ENCODE measurements at places on chromosomes 3 and 15. TPM values are rescaled to one million over a fixed set of nuclear protein-coding genes. Genes with fewer than 3 reads are reported as not detected.

DNA sequence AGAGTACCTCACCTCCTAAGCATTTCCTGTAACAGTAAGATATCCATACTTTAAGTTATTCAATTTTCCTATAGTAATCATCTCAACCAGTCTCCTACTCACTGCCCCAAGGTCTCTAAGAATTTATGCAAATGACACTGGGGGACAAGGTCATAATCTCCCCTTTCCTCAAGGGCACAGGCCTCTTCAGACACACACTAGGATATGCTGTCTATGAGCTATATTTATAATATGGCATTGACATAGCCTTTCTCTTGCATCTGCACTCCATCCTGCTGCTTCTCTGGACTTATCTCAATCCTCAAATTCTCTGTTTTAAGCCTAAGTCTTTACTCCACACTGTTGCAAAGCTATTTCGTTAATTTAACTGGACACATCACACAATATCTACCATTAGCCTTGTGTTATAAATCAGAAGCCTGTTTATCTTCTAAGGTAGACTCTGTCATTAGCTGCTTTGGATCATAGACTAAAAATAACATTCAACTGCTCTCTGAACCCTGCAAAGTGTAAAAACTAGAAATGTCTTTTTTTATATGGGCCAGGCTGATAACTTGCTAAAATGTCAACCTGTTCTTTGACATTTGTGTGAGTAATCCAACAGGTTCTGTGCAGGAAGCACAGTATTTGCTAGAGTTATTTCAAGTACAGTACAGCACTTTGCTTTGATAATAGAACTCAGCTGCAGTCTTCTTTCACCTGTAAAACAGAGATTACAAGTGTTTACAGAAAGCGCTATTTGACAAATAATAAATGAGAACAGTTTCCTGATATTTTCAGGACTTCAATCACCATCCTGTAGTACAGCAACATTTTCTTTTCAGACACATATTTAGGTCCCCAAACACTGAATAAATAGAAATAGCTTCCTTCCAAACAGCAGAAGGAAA is 17.8 kb upstream of the SEC62 start:
- no peak for DNase-seq
- no peak overlapping the region for H3K4me3 ChIP-seq
- no peaks in the 10 kb centered on the region for H3K4me1 ChIP-seq
- H3K27me3 ChIP-seq: peaks cover 4% of the 10 kb centered on the region
- no peaks in the 10 kb centered on the region for H3K36me3 ChIP-seq

DNA sequence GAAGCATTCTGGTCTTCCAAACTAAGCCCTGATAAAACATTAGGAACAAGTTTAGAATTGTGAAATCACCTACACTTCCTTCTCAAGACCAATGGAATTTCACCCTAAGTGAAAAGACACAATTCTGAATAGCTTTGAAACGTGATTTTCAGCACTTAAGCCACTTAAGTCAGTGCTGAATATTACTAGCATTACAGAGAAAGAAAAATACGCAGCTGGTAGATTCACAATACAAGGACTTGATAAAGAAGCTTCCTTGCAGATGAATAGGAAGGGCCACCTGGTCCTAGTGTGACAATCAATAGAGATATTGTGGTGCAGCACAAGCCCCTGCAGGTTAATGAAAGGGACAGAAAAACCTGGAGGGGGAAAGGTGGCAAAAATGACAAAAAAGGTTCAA is 353.1 kb upstream of the ALCAM start:
- H3K27me3 ChIP-seq: no peaks in the 10 kb centered on the region
- H3K4me1 ChIP-seq: no peaks in the 10 kb centered on the region
- DNase-seq: no peak
- H3K27ac ChIP-seq: no peak overlapping the region
- H3K4me3 ChIP-seq: no peak overlapping the region

Gene PAK6
- polyA plus RNA-seq: not detected

- no peak for DNase-seq
- H3K4me1 ChIP-seq: no peaks in the 10 kb centered on the region
- no peak overlapping the region for H3K27ac ChIP-seq
- H3K4me3 ChIP-seq: no peak overlapping the region
Measured at GRCh38 chr15:98983334-98983733, 24.3 kb downstream of the PGPEP1L start.

DNA sequence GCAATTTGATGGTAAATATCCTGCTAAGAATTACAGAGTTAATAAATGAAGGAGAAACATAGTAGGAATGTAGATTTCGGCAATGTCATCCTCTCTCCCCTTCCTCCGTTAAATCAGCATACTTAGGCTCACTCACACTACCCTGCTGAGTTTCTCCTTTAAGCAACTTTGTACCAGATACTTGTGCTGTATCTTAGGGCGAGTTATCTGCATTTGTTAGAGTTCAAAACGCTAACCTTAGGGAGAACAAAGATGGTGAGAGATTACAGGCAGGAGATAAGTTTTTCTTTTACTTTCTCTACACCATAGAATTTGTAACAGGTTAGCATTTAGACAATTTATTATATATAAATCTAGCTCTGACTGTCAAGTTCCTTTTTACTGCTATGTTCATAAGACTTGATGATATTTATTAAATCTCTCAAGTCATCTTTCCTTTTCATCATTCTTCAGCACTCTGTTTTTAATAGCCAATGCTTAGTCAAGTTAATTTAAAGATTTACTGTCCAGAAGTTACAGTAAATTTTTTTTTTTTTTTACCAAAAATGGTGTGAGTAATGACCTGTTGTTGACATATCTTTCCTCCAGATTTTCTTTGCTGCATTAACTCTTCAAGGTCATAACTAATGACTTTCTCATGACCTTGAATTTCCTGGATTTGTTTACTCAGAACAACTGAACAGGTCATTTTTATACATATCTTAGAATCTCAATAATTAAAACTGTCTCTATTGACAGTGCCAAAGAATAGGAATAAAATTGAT is 22.2 kb downstream of the SUCNR1 start:
- no peak overlapping the region for H3K4me3 ChIP-seq
- no peaks in the 10 kb centered on the region for H3K27me3 ChIP-seq
- H3K4me1 ChIP-seq: no peaks in the 10 kb centered on the region
- H3K36me3 ChIP-seq: no peaks in the 10 kb centered on the region
- DNase-seq: no peak
- no peak overlapping the region for H3K27ac ChIP-seq

DNA sequence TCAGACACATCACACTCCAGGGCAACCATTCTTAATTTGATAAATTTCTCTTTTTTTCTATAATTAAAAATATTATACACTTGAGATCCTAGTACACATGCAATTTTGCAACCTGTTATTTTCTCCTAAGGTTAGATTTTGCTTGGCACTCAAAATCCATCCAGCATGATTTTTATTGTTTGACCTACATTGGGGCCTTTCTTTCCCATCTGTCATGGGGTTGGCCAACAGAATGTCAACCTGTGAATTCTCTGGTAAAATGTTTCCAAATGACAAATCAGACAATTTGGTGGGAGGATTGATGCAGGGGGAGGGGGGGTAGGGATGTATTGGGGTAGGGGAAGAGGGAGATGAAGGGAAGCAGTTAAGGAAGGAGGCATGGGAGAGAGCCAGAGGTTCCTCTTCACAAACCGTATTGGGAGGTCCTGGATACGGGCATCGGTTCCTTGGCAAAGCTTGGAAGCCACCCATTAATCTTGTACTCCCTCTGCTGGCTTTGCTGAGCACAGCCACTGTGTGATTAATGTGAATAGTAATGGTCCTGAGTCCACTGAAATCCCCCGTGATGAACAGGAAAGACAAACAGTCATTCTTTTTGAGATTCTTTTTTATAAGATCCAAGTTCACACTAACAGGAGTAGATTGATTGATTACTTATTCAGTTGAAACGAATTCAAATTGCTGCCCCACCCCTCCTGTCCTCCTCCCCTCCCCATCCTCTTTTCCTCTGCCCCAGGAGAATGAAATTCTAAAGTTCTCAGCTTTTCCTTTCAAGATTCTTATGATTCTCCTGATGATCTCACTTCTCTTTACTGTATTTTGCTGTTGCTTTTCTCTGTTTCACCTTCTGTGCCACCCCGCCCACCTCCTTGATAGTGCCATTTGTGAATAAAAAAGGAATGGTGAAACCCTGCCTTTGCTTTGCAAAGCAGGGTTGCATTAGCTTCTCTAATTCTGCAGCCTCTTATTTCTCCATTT is 82.2 kb upstream of the SLC25A26 start:
- no peaks in the 10 kb centered on the region for H3K36me3 ChIP-seq
- peaks cover 6% of the 10 kb centered on the region for H3K27me3 ChIP-seq
- H3K4me1 ChIP-seq: no peaks in the 10 kb centered on the region
- DNase-seq: peak; percentile 17
- H3K4me3 ChIP-seq: no peak overlapping the region
- no peak overlapping the region for H3K27ac ChIP-seq

- no peaks in the 10 kb centered on the region for H3K36me3 ChIP-seq
- peak overlapping the region; percentile 70 for H3K27ac ChIP-seq
- no peak for DNase-seq
Measured at GRCh38 chr3:156664831-156665178, 9.6 kb upstream of the TIPARP start.

GRCh38 chr3:114856835-114857234 is 290.3 kb downstream of the ZBTB20 start:
- no peak for DNase-seq
- H3K27ac ChIP-seq: no peak overlapping the region
- no peaks in the 10 kb centered on the region for H3K36me3 ChIP-seq

Gene MYL3
- not detected for polyA plus RNA-seq

Gene POLQ
- 0.36 TPM for polyA plus RNA-seq

GRCh38 chr3:14472471-14473351 is 67.4 kb downstream of the GRIP2 start:
- H3K4me3 ChIP-seq: no peak overlapping the region
- no peaks in the 10 kb centered on the region for H3K27me3 ChIP-seq
- no peak overlapping the region for H3K27ac ChIP-seq
- DNase-seq: no peak
- H3K36me3 ChIP-seq: peaks cover 83% of the 10 kb centered on the region
- H3K4me1 ChIP-seq: no peaks in the 10 kb centered on the region

- H3K27ac ChIP-seq: no peak overlapping the region
- H3K4me3 ChIP-seq: no peak overlapping the region
- no peaks in the 10 kb centered on the region for H3K36me3 ChIP-seq
Measured at GRCh38 chr3:134001251-134001650, 28.5 kb downstream of the SLCO2A1 start.

Gene CHRNB4
- not detected for polyA plus RNA-seq

Gene SOX14
- polyA plus RNA-seq: not detected

DNA sequence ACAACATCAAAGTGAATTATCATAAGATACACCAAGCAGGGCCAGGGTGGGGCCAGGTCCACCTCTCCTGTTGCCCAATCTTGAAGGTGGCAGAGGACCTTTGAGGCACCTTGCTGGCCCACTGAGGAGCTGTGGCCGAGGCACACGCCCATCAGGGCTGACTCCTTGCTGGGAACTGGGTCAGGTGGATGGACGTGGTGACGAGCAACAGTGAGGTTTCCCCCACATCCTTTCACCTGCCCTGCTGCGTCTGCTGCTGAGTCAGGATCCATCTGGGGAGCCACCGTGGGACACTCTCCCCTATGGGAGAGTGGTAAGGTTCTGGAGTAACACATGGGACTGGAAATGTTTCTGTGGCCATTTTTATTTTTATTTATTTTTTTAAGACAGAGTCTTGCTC is 17.3 kb upstream of the FURIN start:
- H3K27me3 ChIP-seq: no peaks in the 10 kb centered on the region
- no peak overlapping the region for H3K27ac ChIP-seq
- H3K4me1 ChIP-seq: peaks cover 17% of the 10 kb centered on the region
- H3K4me3 ChIP-seq: no peak overlapping the region
- peak; percentile 34 for DNase-seq

Gene MBNL1
- polyA plus RNA-seq: 221 TPM

Gene CIDEC
- not detected for polyA plus RNA-seq

Gene SH2D7
- 0.09 TPM for polyA plus RNA-seq

Gene C3orf80
- not detected for polyA plus RNA-seq

GRCh38 chr3:194705227-194705626 is 19.5 kb downstream of the FAM43A start:
- no peak overlapping the region for H3K27ac ChIP-seq
- no peaks in the 10 kb centered on the region for H3K4me1 ChIP-seq
- H3K4me3 ChIP-seq: no peak overlapping the region
- DNase-seq: no peak
- no peaks in the 10 kb centered on the region for H3K27me3 ChIP-seq

- H3K27me3 ChIP-seq: no peaks in the 10 kb centered on the region
- no peaks in the 10 kb centered on the region for H3K36me3 ChIP-seq
- no peak for DNase-seq
- H3K4me1 ChIP-seq: peaks cover 7% of the 10 kb centered on the region
- H3K4me3 ChIP-seq: no peak overlapping the region
Measured at GRCh38 chr3:12334786-12335185, 45.9 kb downstream of the PPARG start.
